ENCODE measurements at places on chromosomes 16 and 17.

DNA sequence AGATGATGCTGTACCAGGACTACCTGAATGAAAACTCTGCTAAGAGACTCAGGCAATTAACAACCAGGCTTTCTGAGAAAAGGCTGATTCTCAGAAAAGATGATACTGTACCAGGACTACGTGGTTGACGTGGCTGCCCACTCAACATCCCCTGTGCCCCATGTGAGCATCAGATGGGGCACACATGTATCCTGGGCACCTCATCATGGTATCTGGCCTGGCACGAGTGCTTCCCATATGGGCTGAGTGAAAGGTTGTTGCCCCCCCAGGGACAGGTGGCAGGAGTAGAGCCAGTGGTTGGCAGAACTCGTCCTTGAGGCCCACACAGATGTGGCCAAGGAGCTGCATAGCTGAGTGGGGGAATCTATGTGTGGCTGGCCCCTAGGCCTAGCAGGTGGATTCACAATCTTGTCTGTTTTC is 3.5 kb upstream of the CES4A start:
- peak; percentile 55 for DNase-seq

- DNase-seq: no peak
These were observed 51.4 kb upstream of the SLC25A19 start for GRCh38 chr17:75340631-75341030.

GRCh38 chr16:9438991-9439390 is 347.5 kb downstream of the HAPSTR1 start:
- no peak for DNase-seq

- DNase-seq: no peak
These were observed 7.6 kb downstream of the PSME3IP1 start for GRCh38 chr16:57178196-57178595.

All from stimulated activated CD8-positive, alpha-beta memory T cell treated with anti-CD3 and anti-CD28 coated beads, Interleukin-7, amount 100 ng/mL, for 4 hours (primary cell).